Right atrium auricular region (tissue), 2 donors: ENCODE measurements at places on chromosomes 6 and 20. TPM values are rescaled to one million over a fixed set of nuclear protein-coding genes. Genes with fewer than 3 reads are reported as not detected.

- DNase-seq: no peak
These were observed 518.8 kb downstream of the GRIK2 start for GRCh38 chr6:101912311-101912710.

GRCh38 chr6:103797738-103798137 lies 1062.0 kb downstream of the HACE1 start:
- no peak for DNase-seq

GRCh38 chr6:164166515-164166914 lies 752.0 kb downstream of the QKI start:
- no peak for DNase-seq

DNA sequence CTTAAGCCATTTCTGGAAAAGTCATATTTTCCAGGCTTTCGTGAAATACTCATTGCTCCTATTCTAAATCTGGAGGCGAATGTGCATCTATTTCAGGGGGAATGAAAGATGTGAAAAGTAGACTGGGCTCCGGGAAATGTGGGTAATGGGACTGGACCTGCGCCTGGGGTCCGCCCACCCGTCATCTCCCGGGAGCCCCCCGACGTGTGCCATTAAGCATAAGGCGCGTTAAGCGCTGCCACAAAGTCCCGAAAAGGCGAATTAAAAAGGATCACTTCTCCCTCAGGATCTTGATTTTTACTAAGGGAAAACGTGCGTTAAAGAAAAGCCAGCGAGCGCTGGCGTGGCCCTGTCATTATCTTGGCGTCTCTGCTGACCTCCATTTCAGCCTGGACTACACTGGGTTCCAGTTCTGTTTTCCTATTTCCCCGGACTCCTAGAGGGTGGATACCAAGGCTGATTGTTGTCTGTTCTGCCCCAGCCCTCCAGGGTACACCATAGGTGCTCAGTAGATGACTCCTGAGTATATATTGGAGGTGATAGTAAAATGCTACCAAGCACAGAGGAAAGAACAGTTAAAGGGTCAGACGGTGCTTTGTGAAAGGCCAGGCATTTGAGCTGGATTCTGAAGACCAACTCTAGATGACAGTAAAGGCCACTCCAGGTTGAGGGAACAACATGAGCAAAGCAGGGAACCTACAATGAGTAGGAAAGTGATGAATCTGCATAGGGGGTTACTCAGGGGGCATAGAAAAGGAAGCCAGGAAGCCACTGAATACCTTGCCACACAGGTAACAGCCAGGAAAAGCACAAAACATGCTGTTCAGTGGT lies 89.2 kb upstream of the ARID1B start:
- no peak for DNase-seq

DNA sequence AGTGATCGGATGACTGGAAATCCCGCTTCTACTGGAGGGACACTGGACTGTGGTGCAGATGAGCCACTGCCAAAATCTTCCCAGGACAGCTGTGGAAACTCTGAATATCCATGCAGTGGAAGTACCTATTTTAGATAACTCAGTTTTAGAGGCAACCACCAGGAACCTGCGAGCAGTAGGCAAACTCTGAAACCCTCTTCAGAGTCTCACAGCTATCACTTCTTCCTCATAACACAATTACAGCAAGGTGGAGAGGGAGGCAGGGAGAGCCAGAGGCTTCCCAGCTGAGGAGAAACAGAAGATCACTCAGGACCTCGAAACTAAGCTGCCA lies 322.8 kb upstream of the NT5E start:
- no peak for DNase-seq

- no peak for DNase-seq
These were observed 74.0 kb downstream of the AGPAT4 start for GRCh38 chr6:161199850-161200249.

The CFB gene
- 126 TPM for total RNA-seq

DNA sequence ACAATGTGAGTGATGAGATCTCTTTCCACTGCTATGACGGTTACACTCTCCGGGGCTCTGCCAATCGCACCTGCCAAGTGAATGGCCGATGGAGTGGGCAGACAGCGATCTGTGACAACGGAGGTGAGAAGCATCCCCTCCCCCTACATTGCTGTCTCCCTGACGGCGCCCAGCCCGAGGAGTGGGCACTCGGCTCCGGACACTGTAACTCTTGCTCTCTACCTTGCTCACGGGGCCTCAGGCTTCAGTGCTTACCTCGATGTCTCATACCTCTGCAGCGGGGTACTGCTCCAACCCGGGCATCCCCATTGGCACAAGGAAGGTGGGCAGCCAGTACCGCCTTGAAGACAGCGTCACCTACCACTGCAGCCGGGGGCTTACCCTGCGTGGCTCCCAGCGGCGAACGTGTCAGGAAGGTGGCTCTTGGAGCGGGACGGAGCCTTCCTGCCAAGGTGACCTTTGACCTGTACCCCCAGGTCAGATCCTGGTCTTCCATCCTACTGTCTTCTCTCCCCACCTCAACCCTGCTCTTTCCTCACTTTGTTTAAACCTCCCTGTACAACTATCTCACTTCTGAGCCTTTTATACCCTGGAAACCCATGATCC lies 1.3 kb downstream of the CFB start:
- DNase-seq: no peak

DNA sequence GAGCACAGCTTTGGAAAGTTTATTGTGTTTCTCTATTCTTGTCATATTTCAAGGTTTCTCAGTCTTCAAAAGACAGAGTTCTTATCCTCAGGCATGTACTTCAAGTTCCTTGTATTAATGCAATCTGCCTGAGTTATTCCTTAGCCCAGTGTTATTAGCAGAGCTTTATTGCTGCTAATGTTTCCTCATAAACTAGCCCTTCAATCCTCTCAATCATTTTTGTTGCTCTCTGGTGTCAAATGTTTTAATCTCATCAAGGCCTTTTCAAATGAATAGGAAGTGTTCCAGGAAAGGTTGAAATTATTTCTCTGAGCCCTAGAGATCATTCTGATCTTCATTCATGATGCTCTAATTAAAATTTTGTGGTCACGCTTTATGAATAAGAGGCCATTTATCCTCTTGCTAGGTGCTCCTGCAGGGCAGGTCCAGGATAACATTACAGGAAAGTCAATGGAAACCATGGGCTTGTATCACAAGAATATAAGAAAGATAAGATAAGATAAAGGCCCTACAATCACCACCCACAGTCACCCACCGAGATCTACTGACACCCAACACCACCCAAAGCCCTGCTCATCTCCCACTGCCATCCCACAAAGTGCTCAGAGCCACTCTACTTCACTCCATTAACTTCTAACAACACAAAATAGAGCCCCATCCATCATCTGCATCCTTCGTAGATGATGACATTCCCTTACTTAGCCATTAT lies 125.9 kb downstream of the COL9A1 start:
- DNase-seq: no peak

GRCh38 chr20:45636513-45636912 lies 5.4 kb upstream of the WFDC9 start:
- DNase-seq: no peak

DNA sequence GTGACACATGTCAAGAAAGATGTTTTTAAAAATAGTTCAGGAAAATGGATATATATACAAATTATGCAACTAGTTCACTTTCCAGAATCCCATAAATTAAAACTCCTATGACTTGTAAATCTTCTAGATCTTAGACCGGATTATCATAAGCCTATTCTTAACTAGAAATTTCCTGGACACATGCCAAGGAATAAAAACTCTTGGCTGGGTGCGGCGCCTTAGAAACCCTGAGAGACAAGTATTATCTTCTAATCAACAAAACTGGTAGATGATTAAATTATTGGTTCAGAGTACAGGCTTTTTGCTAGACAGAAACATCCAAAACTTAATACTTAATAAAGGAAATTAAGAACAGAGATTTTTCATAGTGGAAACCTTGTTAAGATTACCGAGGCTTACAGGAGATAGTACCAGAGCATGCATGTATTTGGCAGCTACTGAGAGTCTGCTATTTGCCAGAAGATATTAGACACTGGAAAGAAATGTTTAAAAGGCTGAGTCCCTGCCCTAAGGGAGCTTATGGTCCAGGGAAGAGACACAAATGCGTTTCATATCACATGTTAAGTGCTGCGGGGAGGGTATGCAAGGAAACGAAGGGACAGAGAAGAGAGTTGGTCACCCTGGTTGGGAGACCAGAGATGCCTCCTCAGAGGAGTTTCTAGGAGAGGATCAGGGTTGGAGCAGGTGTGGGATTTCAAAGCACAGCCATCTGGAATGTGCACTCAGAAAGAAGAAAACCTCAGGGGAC lies 46.5 kb upstream of the IFNGR1 start:
- DNase-seq: no peak

GRCh38 chr20:23415959-23416583 lies 5.2 kb downstream of the NAPB start:
- no peak for DNase-seq

GRCh38 chr6:13479971-13480434 lies 7.4 kb downstream of the GFOD1 start:
- no peak for DNase-seq

The TAAR2 gene
- not detected for total RNA-seq

The GSTA2 gene
- not detected for total RNA-seq

GRCh38 chr6:69064226-69064625 lies 429.1 kb downstream of the ADGRB3 start:
- no peak for DNase-seq

GRCh38 chr20:61737346-61737745 lies 328.3 kb downstream of the TAF4 start:
- DNase-seq: no peak

DNA sequence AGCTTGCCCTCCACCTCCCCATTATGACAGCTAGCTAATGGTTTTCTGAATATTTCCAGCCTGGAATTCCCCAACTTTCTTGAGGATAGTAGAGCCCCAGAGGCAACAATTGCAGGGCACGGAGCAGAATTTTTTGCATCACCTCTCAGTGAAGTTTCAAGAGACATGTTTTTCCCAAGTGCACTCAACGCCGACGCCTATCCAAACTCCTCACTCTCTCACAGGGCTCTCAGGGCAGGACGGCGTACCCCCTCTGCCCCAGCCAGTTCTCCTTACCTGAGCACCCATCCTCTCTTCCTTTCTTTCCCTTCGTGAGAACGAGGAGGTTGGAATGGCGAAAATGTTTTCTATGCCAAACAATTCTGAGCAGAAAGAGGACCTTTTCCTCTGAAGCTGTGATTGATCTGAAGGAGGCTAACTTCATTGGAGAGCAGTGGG lies 83.1 kb upstream of the FOXQ1 start:
- no peak for DNase-seq

GRCh38 chr20:547394-547793 lies 3.8 kb upstream of the CSNK2A1 start:
- no peak for DNase-seq

DNA sequence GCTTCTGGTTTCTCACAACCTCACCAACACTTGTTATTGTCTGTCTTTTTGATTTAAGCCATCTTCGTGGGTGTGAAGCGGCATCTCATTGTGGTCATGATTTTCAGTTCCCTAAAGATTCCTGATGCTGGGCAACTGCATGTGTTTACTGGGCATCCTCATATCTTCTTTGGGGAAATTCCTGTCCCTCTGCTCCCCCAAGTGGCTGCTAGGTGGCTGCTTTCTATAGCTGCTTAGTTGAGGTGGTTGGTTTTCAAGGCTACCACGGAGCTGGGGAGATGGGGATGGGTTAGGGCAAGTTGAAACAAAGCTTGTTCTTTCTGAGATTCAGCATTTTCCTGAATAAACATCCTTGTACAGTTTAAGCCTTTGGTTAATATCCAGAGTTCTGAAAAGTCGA lies 403.9 kb upstream of the SULF2 start:
- DNase-seq: no peak

DNA sequence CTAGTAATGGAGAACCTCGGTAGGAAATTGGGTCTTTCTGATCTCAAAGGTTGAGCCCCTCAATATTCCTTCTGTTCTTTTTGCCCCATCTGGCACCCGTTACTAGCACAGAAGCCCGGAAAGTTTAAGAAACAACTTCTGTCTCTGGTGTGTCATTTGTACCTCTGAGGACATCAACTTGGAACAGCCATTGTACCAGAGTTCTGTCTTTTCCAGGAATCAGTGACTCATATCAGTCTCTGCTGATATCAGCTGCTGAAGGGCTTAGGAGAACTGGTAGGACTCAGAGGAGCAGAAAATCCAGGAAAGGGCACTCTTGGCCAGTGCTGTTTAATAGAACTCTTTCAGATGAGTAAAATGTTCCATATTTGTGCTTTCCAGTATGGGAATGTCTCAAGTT lies 78.3 kb upstream of the CHD6 start:
- no peak for DNase-seq

The GSTA5 gene
- not detected for total RNA-seq

DNA sequence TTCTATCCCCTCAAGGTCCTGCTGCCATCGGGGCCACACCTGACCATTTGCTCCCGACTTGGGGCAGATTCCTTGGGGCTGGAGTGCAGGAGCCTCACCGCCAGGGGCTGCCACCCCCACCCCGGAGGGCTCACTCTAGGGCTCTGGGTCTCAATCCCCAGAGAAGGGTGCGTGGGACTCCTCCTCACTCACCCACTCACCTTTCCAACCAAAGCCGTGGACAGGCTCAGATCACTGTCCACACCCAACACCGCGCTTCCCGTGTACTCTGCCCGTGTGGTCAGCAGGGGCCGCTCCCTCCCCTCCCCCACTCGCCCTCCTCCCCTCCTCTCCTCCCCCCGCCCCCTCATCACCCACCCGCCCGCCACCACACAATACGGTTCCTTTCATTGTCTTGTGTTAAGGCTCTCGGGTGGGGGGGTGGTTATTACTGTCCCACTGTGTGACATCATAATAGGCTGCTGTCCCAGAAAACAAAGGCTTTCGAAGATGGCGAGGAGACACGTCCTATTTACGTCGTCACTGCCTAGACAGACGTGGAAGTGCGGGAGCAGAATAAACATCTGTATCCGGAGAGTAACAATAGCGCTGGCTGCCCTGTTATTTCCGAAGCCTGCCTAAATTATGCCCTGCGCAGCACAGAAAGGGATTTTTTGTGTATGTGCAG lies 85.8 kb downstream of the YTHDF1 start:
- no peak for DNase-seq

The CLIC5 gene
- 99.8 TPM for total RNA-seq

- DNase-seq: no peak
These were observed 53.7 kb downstream of the MOCS1 start for GRCh38 chr6:39880594-39880993.

The MCHR2 gene
- not detected for total RNA-seq

The TRIM10 gene
- not detected for total RNA-seq

The HSPA1L gene
- total RNA-seq: 1.1 TPM

The SIM1 gene
- not detected for total RNA-seq
